MM.1S (cell line): ENCODE measurements at places on chromosomes 2 and 18.

DNA sequence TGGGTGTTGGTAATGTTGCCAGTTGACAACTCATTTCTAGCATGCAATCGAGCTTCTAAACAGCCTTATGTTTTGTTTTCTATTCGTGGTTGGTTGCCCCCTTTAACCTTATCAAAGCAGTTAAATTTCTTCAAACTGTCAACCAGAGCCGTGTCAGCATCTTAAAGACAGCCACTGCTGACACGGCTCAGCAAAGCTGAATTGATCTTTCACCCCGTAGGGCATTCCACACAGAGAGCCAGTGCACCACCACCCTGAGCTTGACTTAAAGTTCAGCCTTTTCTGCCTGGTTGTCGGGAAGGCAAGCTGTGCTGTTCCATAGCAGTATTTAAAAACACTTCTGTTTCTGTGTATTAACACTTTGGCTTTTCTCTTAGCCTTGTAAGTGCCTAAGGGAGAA is 355.0 kb upstream of the CHST9 start:
- no peak for DNase-seq

DNA sequence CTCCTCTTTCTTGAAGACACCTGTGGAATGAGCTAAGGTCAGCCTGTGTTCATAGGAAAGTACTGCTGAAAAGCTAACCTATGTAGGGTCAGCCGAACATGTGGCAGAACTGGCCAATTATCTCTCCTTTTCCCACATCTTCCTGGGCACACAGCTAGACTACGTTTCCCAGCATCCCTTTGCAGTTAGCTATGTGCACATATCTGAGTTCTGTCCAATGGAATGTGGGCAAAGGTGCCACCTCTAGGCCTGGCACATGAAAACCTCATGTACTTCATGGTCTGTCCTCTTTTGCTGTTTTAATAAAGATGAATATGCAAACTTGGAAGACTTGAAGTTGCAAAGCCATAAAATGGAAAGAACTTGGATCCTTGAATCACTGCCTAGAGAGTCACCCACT is 352.6 kb downstream of the TNS1 start:
- no peak for DNase-seq

- no peak for DNase-seq
Measured at GRCh38 chr2:142435847-142436246, 305.0 kb upstream of the LRP1B start.

DNA sequence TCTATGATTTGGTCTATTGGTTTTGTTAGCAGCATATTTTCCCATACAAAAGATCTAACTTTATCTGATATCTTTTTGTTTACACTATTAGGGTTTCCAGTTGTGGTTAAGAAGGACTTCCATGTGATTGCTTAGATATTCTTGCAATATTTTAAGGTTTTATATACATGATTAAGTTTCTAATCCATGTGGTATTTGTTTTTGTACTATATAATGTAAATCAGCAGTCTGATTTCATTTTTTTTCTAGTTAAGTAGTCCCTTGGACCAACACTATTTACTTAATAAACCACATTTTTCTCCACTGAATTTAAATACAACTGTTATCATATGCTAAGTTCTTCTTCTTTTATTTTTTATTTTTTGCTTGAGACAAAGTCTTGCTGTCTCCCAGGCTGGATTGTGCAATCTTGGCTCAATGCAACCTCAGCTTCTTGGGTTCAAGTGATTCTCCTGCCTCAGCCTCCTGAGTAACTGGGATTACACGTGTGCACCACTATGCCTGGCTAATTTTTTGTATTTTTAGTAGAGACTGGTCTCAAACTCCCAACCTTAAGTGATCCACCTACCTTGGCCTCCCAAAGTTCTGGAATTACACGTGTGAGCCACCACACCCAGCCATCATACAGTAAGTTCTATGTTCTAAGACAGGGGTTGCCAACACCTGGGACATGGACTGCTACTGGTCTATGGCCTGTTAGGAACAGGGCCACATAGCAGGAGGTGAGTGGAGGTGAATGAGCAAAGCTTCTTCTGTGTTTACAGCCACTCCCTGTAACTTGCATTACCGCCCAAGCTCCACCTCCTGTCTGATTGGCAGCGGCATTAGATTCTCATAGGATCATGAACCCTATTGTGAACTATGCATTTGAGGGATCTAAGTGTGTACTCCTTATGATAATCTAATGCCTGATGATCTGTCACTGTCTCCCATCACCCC is 58.5 kb upstream of the RAB27B start:
- DNase-seq: no peak

DNA sequence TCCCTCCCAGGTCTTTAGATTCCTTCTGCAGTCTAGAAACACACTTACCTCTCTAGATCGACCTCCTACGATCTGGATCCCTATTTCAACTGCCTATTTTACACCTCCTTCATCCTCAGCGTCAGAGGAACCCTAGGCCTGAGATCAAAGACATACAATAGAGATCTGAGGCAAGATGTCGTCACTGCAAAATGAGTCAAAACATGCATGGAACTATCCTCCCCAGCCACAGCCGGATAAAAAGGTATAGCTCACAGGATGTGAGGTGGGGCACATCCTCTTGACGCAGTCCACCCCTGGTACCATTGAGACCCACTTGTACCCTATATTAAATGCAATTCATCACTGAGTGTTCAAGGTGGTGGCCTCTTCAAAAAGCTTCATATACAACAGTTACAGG is 63.7 kb upstream of the DNAJC10 start:
- DNase-seq: no peak

GRCh38 chr2:62014102-62014501 is 108.6 kb downstream of the COMMD1 start:
- DNase-seq: no peak

GRCh38 chr2:182023235-182023634 is 37.6 kb downstream of the PPP1R1C start:
- no peak for DNase-seq

DNA sequence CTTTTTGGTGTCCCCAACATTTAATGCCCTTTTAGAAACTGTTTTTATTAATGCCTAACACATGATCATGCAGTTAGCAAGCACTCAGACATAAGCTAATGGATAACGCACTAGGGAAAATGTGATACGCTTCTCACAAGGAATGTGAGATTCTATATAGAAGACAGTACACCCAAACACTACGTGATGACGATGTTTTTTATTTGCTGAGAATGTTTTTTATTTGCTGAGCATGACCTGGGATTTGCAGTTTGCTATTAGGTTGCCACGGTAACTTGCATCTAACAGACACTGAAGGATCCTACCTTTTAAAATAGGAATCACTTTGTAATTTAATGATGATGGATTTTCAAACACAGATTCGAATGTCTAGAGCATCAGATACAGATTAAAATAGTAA is 4.9 kb downstream of the SMC6 start:
- DNase-seq: no peak

GRCh38 chr18:42425025-42425424 is 470.0 kb downstream of the PIK3C3 start:
- DNase-seq: no peak

DNA sequence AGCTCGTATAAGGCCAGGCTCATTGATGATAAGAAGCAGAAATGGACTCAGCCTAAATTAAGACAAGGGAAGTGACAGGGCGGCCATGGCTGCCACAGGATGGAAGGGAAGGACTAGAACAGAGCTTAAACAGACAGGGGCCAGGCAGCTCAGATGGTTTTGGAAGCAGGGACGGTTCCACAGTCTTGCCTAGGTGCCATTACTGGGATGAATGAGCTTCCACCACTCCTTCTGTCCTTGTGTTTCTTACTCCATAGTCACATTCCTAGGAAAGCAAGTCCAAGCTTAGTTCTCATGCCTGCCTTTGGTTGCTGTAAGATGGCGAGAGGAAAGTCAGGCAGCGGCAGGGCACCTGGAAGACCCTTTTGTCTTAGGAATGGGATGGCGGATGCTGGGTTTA is 11.9 kb downstream of the GNLY start:
- no peak for DNase-seq

GRCh38 chr2:12558519-12558918 is 158.2 kb upstream of the TRIB2 start:
- no peak for DNase-seq

- no peak for DNase-seq
Measured at GRCh38 chr18:23588836-23589560, 2.7 kb upstream of the NPC1 start.

DNA sequence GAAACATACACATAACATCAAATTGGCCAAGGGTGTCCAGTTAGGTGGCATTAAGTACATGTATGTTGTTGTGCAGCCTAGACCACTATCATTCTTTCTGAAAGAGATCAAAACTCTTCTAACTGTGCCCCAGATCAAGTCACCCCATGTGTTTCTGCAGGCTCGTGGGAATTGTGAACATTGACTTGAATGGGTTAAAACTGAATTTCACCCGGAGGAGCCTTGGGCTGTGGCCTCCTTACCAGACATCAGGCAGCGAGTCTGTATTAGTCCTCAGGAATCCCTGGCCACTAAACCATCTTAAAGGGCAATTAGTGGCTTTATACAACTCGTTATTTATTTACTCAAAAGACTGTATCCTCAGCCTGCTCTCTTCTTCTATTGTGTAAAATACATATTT is 149.0 kb upstream of the REV1 start:
- no peak for DNase-seq

DNA sequence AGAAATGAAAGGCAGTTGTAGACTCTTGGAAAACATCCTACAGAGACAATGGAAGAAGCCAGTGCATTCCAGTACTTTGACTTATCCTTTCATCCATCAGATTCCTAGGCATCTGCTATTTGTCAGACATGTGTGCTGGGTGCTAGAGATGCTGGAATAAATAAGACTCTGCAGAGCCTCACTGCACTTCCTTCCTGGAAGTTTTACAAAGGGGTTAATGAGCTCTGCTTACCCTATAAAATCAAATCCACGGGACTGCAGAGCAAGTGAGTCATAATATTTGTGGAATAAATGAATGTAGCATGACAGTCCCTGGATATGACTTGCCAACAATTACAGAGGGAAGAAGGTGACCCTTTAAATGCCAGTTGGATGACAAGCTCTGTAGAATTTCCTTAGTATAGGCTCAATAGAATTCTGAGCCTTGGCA is 52.7 kb upstream of the NPAS2 start:
- DNase-seq: no peak

- DNase-seq: no peak
Measured at GRCh38 chr2:157933160-157933920, 57.2 kb upstream of the ACVR1 start.

GRCh38 chr2:210555555-210555954 is 844 bp upstream of the CPS1 start:
- DNase-seq: no peak

- DNase-seq: no peak
Measured at GRCh38 chr2:134134313-134134706, 119.6 kb upstream of the MGAT5 start.

DNA sequence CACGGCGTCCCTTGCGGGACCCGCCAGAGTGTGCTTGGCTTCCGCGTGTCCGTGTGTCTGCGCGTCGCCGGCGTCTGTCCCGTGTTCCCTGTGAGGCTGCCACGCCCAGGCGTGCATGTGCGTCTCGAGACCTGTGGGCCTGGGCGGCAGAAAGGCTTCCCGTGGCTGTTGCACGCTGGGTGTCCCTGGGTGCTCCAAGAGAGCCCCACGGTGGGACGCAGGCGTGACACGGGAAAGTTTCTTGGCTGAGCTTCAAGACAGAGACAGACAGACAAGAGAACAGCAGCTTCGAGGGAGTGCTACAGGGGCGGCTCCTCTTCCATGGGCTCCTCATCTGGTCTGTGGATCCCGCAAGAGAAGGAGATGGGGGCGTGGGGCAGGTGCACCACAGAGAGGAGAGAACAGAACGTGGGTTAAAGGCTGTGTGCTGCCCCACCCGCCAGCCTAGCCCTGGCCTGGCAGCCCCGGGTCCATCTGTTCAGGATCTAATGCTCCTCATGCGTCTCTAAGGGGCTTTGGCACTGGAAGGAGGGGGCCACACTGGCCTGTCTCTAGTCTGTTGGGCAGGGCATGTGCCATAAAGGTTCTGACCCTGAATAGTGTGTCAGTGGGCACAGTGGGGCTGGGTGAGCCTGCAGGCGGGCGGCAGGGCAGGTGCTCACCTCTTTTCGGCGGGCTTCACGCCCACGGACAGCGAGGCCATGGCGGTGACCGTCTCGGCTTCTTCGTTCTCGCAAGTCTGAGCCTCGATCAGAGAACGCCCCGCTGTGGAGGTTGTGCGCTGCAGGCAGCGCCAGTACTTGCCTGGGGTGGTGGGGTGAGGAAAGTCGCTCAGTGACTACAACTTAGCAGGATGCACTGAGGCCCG is 205.1 kb downstream of the TWIST2 start:
- no peak for DNase-seq

DNA sequence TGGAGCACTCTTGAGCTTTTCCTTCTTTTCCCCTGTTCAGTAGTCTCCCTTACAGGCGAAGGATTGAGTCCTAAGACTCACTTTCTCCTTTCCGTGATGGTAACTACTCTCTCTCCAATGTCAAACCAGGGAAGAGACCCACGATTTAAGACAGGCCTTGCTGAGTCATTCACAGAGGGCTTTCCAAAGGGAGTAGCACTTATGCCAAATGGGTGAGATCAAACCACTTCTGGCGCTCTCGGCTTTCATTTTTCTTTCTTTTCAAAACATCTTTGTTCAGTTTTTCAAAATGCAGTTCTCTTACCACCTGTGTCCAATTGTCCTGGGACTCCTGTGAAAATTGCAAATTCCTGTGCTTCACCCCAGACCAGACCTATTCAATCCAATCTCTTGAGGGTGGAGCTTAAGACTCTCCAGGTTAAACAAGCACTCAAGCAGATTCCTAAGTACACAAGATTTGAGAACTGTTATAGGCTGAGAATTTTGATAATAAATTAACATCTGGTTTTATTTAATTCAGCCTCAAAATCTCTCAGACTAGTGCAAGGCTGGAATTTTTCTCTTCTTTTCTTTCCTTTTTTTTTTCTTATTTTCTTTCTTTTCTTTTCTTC is 14.4 kb upstream of the MRPL19 start:
- no peak for DNase-seq

- DNase-seq: peak; percentile 97
Measured at GRCh38 chr2:119352357-119352756, 14.3 kb downstream of the C2orf76 start.

GRCh38 chr2:709138-709765 is 32.0 kb upstream of the TMEM18 start:
- no peak for DNase-seq

DNA sequence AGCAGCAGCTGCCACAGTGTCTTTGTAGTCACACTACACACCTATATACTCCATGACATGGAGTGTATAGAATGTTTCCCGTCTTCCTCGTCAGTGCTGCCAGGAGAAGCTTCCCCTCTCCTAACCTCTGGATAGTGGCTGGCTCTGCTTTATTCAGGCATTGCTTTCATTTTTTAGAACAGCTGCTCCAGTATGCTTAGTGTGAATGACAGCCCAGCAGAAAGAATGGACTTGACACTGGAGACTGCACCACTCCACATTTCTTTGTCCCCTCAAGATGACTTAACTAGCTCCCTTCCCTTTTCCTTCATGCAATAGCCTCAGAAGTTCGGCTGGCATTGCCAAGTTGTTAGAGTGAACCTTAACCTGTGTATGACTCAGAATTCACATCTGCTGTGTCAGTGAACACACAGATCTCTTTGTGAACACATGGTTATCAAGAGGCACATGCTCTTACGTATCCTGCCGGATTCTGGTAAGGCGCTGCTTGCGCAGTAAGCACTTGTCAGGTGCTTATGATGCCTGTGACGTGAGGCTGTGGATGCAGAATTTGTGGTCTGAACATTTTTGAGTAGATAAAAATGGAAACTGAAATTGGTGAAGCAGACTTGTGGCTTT is 73.9 kb downstream of the NEDD4L start:
- no peak for DNase-seq
